Activated naive CD4-positive, alpha-beta T cell treated with anti-CD3 and anti-CD28 coated beads for 36 hours (primary cell): ENCODE measurements at places on chromosomes 5 and 9.

DNA sequence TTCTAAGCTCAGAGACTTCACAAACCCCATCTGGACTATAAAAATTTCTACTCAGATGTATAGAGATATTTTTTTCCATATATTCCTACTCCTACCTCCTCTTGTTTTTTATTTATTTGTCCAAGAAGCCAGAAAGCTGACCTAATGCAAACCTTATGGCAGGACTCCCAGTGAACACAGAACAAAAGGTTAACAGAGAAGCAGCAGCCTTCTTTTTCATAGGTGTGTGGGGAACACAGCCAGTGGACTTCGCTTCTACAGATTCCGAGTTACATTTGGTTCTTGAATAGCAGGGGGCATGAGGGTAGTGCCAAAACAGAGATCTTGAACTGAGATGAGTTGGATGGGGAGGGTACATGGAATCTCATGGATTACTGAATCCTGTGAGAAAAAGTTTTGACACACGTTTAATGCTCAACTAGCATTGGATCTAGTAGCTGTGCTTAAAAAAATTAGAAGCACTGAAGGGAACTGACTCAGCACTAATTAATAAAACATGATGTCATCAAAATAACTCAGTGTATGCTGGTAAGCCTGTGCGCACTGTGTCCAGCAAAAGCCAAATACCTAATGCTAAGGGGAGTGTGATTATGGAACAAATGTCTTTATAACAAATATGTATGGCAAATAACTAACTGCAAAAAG lies 240.1 kb downstream of the GABRB2 start:
- DNase-seq, result no peak

DNA sequence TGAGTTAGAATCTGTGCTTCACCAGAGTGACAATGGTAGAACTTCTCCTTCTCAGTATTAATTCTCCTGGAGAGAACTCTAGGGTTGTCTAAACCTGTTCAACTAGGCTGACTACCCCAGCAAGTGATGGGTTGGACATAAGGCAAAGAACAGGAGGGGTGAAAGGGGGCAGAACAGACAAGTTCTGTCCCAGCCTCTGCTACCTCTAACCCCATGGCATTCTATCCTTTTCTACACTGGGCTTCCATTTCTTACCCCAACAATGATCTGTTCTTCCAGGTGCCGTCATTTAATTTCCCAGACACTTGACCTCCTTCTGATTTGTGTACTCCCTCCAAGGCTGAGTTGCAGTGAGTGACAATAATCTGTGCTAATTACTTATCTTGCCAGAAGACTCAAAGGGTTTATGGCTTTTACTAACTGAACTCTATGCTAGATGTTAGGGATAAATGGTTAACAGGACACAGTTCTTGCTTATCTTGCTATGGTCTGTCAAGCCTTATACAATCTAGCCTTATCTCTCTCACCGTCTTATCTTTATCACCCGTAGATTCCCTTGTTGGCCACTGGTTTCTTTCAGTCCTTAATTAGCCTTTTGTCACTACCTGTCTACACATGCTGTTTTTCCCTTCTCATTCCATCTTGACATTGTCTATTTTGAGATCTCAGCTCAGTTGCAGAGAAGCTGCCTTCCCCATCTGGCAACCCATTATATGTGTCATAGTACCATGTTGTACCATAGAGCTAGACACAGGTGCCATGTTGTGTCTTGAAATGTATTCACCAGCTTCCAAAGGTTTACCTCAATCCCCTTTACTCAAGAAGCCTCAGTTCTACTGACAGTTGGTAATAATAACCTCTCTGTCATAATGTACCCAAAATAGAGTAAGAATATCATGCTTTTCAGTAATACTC lies 10.0 kb upstream of the MATR3 start:
- DNase-seq, result no peak

- DNase-seq, result no peak
Measured at GRCh38 chr5:73273379-73274050, 100.5 kb downstream of the TMEM174 start.

DNA sequence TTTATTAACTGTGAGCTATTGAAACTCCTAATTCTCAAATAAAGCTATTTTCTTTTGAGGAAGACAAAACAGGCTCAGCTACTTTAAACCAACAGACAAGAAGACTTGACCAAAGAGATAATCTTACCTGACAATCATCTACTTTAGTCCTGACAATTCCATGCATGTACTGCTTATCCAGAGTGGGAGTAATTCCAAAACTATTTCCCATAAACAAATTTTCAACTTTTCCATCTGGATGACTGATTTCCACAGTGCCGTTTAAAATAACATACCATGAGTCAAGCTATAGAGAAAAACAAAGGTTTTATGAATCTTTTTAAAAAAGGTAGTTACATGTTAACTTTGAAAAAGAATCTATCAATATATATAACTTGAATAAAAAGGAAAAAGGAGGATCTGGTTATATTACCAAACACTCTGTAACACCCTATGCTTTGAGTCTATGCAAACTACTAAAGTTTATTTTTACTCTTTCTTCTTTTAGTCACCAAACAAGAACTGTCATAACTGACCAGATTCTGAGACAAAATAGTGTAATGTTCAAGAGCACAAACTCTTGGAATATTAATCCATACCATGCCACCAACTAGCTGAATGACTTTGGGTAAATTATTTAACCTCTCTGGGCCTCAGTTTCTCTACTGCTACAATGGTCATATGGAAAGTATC lies 129.7 kb downstream of the RAPGEF6 start:
- no peak for DNase-seq

- DNase-seq, result no peak
Measured at GRCh38 chr9:106869458-106869857, 6.5 kb downstream of the ZNF462 start.

- DNase-seq, result no peak
Measured at GRCh38 chr9:88821746-88822106, 169.5 kb upstream of the S1PR3 start.

DNA sequence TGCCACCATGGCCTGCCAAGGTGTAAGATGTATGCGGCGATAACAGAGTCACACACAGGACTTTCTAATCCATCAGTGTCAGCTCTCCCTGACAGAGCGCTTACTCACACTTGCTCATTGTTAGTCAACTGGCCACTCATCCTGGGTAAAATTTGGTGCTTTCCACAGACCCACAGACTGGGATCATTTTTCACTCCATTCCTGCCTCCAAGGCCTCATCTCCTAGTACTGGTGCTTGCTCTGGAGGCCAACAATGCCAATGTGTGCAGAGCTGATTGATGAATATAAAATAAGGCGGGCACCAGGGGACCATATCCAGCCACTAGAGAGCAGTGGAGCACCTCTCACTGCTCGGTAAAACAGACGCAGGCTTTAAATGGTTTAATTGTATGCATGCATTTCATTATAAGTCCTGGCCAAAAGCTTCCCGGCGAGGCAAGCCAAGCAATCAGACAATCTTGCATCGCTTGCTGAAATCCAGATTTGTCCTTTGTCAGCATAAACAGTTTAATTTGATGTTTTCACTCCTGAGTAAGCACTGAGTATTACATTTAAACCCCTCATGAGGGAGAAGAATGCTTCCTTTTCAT lies 22.3 kb downstream of the PSMB7 start:
- peak; percentile 33 for DNase-seq

DNA sequence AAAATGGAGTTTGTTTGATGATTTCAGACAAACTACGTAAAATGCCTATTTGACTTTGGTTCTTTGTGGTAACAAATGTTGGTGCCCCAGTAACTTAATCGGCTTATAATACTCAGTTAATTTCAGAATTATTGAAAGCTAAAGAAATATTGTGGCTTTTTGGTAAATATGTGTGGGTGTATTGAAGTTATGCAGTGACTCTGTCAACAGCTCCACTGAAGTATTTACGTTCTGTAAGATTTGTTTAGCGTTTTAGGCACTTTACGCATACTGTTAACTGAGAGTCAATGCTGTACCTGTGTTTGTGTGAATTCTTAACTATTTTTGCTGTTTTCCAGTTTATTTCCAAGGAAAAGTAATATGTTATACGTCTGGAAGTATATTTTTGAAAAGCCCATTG lies 2.2 kb downstream of the RAD23B start:
- DNase-seq, result no peak

DNA sequence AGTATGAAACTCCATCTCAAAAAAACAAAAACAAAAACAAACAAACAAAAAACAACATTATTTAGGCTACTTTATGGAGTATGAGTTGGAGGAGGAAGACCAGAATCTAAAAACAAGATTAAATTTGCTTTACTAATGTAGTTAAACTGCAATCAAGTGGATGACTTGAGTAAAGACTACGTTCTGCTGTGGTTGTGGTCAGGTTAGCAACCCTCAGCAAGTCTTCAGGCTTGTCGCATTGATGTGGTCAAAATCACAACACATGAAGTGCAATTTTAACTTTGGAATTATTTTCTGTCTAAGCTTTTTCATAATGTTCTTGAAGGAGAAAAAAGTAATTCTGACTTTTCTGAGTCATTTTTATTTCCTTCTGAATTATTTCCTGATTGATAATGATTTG lies 43.1 kb downstream of the PDE6A start:
- DNase-seq, result no peak

GRCh38 chr9:105968811-105969466 lies 274.6 kb downstream of the TMEM38B start:
- no peak for DNase-seq

- DNase-seq, result no peak
Measured at GRCh38 chr5:53923961-53924360, 363.5 kb downstream of the NDUFS4 start.

- DNase-seq, result no peak
Measured at GRCh38 chr9:129509533-129509928, 111.4 kb downstream of the C9orf50 start.

- DNase-seq, result no peak
Measured at GRCh38 chr9:105062222-105062855, 134.4 kb upstream of the ABCA1 start.

- DNase-seq, result no peak
Measured at GRCh38 chr9:95977371-95977770, 101.9 kb downstream of the ERCC6L2 start.

DNA sequence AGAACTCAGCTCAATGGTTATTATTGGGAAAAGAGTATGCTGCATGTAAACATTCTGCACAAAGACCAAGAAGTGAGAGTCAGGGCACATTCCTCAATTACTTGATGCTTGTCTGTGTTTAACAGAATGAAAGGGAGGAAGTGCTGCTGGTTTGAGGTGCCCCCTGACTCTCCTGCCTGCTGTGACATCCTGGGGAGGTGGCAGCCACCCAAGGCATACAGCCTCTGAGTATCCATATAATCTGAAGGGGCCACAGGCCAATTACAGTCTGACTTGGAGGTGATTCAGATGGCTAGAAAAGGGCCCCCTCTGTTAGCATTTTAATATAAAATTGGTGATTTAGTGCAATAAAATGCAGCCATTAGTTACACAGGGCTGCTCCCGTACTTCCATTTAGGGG lies 313.8 kb downstream of the ASTN2 start:
- no peak for DNase-seq

DNA sequence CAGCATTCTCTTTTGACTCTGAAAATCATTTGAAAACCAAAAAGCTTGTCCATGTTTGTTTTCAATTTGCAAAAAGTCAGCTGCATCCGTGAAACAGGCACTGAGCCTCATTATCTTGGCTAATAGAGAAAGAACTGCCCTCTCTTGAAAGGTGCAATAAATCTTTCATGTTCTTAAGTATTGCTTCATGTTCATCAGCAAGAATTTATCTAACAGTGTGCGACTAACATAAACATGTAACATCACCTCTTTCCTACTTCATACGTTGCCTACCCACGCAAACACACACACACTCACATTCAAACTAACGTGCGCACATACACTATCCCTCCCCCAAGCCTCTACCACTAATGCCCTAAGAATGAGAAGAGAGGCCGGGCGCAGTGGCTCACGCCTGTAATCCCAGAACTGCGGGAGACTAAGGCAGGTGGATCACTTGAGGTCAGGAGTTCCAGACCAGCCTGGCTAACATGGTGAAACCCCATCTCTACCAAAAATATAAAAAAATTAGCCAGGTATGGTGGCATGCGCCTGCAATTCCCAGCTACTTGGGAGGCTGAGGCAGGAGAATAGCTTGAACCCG lies 629.7 kb upstream of the ZNF608 start:
- DNase-seq, result no peak

DNA sequence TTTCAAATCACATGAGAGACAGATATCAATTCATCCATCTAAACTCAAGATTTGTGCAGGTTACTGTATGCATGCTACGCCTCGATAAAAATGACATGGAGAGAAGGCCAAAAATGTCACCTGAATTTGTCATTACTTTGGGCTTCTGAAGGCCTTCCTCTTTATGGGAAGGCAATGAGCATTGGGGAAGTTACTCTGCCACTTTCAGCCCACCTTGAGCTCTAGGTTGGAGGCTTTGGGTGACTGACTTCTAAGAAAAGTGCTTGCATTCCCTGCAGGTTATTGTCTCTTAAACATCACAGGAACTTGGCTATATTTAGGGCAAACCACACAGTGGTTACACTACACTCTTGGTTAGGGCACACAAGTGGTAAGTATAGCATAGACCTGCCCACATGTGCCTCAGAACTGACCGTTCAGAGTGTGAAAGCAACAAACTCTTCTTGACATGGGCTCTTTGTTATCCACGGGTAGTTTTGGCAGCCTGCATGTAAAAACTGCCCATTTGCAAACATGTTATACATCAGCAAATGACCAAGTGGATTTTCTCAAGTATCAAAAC lies 169.5 kb downstream of the ZNF608 start:
- no peak for DNase-seq

GRCh38 chr5:95773335-95774059 lies 42.4 kb downstream of the RHOBTB3 start:
- DNase-seq, result no peak

DNA sequence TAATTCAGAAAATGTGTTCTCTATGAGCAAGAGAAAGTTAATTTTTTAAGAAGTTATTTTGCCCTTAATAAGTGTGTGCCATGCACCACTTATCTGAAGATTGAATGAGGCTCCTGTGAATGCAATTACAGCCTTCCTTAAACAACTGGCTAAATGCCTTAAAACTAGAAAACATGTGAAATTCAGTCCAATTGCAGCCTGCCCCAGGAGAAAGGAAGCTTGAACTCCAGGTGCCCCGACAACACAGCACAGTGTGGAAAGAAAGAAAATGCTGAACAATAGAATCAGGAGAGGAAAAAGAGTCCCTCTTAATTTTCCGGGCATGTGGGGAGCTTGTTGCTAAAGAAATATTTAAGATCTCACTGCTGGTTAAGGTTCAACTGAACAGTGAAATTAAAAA lies 8.8 kb downstream of the LHFPL2 start:
- no peak for DNase-seq

GRCh38 chr9:14314424-14314928 lies 535 bp upstream of the NFIB start:
- no peak for DNase-seq

DNA sequence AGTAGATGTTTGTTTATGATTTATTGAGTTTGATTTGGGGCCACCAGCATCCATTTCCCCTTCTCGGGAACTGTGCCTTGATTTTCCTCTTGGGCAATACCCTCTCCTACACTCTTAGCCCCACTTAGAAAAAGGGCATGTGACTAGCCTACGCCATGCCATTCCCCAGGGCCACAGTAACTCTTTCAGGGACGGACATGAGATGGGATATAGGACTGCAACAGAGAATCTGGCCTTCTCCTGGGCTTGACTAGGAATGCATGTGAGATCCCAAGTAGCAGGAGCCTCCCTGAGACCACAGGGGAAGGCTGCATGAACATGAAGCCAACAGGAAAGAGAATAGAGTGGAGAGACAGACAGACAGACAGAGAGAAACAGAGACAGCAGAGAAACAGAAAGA lies 30.7 kb upstream of the SPARC start:
- DNase-seq, result no peak

- no peak for DNase-seq
Measured at GRCh38 chr9:137738703-137739102, 119.9 kb downstream of the EHMT1 start.

- no peak for DNase-seq
Measured at GRCh38 chr5:74257645-74258313, 382.7 kb downstream of the ENC1 start.
